BJ (cell line): ENCODE measurements at places on chromosomes 4 and X.
A peak's percentile ranks its signal among the peaks of the same experiment; 100 is the strongest.

GRCh38 chrX:21838937-21839333, 482 bp upstream of the MBTPS2 start:
- DNase-seq = no peak

GRCh38 chr4:145852256-145852839, 86.3 kb downstream of the ZNF827 start:
- DNase-seq = no peak

- DNase-seq = no peak
Observed at GRCh38 chr4:180423712-180424057, 1819.5 kb upstream of the TENM3 start.

DNA sequence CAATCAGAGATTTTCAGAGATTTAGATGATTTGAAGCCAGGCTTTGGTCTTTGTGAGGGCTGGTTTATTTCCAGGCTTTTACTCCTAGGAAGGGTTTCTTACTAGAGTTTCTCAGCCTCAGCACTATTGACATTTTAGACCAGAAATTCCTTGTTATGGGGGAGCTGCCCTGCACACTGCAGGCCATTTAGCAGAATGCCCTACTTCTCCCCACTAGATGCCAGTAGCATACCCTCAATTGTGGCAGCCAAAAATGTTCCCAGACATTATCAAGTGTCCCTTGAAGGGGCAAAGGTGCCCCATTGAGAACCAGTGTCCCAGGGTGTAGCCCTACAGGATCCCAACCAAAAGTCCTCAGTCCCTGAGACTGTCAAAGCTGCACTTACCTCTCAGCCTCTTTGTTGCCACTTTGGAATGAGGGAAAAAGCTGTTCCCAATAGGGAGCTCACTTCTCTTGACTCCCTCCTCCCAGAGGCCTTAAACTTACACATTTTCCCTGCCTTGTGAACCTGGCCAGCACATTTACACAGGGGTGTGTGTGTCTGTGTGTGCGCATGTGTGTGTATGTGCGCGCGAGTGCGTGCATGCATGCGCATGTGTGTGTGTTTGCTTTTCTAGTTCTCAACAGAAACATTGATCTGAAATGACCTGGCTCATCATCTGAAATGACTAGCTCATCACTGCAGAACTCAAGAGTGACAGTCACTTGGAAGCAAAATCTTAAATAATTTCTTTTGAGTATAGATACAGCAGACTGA, 231.4 kb downstream of the QDPR start:
- no peak for DNase-seq

DNA sequence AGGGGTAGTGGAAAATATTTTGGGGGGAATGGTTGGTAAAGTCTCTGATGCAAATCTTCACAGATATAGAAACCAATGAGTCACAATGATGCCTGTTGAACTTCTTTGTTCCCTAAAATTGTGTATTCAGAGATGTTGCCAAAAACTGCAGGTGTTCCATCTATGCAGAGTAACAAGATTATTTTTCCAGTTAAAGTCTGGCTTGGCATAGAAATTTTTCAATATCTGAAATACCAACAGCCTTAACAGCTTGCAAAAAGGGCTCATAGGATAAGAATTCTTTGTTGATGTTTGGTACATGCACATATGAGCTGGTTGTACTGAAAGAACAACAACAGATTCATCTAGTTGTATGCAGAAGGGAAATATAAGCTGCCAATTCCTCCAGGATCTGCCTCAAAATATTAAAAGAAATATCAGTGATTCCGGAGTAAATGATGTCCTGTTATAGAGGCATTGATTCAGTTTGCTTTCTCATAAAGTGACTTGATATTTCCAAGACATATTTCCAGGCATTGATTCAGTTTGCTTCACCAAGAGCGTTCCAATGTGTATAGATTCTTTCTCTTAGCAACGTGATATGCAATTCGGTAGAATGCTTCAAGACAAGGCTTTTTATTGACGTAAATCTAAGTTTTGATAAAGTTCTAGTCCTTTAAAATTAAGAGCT, 564.4 kb downstream of the TMA16 start:
- no peak for DNase-seq

GRCh38 chrX:18348047-18348446, 6.4 kb downstream of the SCML2 start:
- peak; percentile 1 for DNase-seq

DNA sequence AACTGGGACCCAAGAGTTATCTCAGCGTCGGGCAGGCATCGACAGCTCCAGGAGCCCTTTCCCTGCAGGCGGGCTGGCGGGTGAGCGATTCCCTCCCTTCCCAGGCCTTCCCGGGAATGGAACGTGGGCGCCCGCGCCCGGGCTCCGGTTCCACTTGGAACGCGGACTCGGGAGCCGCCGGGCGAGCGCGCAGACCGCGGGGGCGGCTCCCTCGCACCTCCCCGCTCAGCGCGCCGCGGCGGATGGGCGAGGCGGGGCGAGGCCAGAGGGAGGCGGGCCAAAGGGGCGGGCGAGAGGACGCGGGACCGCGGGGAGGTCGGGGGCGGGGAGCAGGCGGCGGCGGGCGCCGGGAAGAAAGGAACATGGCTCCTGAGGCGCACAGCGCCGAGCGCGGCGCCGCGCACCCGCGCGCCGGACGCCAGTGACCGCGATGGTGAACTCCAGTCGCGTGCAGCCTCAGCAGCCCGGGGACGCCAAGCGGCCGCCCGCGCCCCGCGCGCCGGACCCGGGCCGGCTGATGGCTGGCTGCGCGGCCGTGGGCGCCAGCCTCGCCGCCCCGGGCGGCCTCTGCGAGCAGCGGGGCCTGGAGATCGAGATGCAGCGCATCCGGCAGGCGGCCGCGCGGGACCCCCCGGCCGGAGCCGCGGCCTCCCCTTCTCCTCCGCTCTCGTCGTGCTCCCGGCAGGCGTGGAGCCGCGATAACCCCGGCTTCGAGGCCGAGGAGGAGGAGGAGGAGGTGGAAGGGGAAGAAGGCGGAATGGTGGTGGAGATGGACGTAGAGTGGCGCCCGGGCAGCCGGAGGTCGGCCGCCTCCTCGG, at the start of gene PKD2:
TSS of gene PKD2 (plus strand) at position 332 of the 818 bp plus-strand sequence. CDS start at position 431, 99 bp downstream.
- DNase-seq = no peak

DNA sequence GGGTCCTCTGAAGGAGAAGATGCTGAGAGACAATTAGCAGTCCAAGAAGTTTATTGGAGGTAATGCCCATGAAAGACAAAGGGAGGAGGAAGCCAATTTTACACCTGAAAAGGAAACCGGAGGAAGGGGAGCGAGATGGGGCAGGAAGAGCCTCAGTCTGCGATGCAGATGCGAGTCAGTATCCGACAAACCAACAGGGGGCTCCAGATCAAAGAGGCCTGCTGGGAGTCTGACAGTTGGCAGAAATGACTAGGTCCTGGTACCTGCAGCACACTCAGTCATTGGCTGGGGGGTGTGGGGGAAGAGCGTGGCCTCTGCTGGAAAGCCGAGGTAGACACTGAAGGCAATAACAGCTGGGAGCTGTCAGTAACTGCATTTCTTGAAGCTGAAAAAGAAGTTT, 231.1 kb upstream of the CENPE start:
- no peak for DNase-seq

GRCh38 chrX:101409043-101409442, 1.0 kb downstream of the HNRNPH2 start:
- no peak for DNase-seq

GRCh38 chr4:7897811-7898210, 41.9 kb downstream of the AFAP1 start:
- DNase-seq = no peak

DNA sequence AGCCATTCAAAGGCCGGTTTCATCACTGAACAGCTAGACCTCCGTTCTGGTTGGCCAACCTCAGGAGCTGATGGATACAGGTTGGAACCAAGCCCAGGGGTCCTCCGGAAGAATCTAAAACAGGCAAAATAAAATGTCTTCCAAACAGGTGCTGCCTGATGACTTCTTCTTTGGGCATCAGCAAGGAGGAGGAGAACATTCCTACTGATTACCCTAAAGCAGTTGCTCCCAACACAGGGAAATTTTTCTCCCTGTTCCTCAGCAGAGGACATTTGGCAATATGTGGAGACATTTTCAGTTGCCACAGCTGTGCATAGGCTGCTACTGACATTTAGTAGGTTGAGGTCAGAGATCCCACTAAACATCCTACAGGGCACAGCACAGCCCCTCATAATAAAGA, 319.3 kb upstream of the PPARGC1A start:
- DNase-seq = no peak

DNA sequence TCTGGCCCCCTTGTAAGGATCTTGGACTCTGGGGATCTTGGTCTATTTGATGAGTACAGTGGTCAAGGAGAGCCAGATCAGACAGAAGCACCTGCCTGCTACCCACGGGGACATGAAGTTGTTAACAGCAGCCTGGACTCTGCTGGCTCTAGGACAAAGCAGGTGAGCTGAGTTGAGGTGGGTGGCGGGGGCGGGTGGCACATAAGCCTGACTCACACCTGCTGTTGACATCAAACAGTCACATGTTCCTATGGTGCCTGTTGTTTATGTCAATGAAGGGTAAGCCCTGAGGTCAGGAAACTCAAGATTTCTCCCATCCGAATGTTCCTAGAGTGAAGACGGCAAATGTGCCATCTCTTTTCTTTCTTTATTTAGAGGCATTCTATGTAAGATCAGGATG, 50.1 kb upstream of the CLNK start:
- DNase-seq = no peak

- DNase-seq = no peak
Observed at GRCh38 chr4:76960014-76960413, 10.5 kb downstream of the SEPTIN11 start.

GRCh38 chr4:115660465-115660864, 547.0 kb upstream of the NDST4 start:
- DNase-seq = no peak

DNA sequence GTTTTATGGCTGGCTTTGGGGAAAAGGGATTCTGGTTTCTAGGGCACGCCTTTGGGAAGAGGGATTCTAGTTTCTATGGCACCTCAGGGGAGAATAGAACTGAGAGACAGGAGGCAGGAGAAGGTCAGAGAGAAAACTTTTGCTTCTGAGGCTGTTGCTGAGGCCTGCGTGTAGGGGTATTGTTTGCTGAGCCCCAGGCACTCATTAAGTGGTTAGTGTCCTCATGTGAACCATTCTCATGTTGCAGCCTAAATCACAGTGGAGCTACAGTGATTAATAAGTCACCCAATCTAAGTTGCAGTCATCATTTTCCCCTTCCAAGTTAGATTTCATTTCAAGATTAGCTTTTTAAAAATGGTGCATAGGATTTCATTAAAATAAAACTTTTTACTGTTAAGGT, 29.0 kb downstream of the VCX3A start:
- no peak for DNase-seq

GRCh38 chr4:64539234-64539849, 130.1 kb upstream of the TECRL start:
- DNase-seq = no peak

DNA sequence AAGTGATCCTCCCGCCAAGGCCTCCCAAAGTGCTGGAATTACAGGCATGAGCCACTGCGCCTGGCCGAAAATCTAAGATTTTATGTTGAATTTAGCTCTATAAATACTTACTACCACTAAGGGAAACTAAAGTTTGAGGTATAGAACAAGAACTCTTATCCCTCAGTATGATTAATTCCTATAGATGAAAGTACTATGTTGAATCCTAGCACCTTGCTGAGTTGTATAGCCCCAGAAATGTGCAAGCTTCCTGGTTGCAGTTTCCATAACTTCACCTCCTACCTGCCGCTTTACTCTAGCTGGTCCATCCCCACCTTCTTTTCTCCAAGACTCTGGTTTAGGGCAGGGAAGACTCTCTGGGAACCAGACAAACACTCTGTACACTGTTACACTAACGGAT, 11.8 kb upstream of the TSPAN5 start:
- no peak for DNase-seq

DNA sequence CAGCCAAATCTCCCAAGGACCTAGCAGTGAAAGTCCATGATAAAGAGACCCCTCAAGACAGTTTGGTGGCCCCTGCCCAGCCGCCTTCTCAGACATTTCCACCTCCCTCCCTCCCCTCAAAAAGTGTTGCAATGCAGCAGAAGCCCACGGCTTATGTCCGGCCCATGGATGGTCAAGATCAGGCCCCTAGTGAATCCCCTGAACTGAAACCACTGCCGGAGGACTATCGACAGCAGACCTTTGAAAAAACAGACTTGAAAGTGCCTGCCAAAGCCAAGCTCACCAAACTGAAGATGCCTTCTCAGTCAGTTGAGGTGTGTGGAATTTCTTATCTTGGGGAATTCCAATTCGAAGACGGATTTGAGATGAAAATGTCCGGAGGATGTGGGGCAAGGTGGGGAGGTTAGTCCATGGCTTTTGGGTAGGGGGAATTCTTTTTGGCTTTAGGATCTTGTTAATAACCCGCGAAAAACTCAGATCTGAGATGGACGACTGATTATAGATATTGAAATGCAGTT, 112.5 kb downstream of the AFF1 start:
- no peak for DNase-seq

DNA sequence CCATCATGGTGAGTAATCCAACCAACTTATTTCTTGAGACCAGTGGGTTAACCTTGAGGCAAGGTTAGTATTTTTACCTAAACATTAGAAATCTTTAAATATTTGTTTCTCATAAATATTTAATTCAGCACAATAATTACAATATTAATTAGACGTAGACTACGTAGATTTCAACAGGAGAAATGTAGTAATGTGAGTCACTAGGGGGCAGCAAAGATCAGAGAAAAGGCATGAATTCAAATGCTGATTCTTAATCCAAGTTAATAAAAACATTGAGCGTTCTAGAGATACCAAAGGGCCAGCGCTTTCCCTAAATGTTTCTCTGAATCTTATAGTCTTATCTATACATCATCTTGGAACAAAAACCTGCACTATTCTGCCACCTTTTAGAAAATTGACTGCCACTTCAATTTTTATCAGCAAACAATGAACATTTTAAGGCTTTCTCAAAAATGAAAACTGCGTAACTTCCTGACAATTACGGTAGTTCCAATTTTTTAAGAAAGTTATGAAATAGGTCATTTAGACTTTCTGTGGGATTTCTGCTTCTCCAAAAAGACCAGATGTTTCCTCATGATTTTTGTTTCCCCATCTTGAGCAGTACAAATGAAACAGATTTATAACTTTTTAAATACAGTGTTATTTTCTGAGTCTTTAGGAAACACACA, 180.7 kb downstream of the GASK1B start:
- no peak for DNase-seq

GRCh38 chrX:150007356-150007755, 69.1 kb upstream of the EOLA2 start:
- DNase-seq = no peak

GRCh38 chr4:98546910-98547594, 111.4 kb downstream of the TSPAN5 start:
- DNase-seq = no peak
